ENCODE measurements at places on chromosomes 13 and 19.

DNA sequence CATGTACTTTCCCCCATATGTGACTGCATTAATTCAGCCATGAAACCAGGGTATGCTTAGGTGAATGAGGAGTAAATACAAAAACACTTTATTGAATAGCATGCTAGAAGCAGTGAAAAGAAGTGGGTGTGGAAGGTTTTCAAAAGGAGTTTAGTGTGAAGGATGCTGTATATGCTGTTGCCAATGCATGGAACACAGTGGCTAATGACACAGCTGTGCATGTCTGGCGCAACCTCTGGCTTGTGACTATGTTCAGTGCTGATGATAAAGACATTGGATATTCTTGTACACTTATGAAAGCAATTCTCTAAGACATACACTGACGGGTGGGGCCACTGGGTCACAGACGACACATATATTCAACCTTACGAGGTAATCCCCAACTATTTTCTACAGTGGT lies 55.2 kb downstream of the SOX21 start:
- no peak for DNase-seq

DNA sequence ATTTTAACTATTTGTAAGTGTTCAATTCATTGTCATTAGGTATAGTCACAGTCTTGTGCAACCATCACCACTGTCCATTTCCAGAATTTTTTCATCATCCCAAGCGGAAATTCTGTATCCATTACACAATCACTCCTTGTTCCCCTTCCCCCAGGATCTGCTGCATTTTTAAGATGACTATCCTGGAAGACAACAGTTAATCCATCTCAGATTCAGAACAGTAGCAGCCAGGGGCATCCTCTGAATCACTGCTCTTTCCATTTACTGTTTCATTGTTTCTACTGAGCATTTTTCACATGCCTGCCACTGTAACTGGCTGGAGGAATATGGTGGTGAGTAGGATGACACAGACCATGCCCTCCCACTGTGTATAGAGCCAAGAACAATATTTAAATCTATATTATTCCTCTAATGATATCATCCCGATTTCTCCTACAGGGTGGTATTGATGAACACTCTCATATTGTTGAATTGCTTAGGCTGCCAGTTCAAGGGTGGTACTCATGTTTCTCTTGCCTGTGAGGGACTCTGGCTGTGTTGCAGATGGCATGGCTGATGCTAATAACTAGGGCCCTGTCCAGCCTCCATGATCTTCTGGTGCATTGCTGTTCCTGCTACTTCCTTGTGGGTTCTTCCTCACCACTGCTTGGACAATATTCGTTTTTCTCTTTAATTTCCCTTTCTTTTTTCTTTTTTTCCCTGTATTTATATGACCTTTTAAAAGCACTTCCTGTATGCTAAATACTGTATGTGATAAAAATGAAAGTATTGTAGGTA lies 59.0 kb downstream of the WDFY2 start:
- DNase-seq = peak; percentile 83

GRCh38 chr13:46178821-46179220 lies 3.2 kb downstream of the LCP1 start:
- no peak for DNase-seq

DNA sequence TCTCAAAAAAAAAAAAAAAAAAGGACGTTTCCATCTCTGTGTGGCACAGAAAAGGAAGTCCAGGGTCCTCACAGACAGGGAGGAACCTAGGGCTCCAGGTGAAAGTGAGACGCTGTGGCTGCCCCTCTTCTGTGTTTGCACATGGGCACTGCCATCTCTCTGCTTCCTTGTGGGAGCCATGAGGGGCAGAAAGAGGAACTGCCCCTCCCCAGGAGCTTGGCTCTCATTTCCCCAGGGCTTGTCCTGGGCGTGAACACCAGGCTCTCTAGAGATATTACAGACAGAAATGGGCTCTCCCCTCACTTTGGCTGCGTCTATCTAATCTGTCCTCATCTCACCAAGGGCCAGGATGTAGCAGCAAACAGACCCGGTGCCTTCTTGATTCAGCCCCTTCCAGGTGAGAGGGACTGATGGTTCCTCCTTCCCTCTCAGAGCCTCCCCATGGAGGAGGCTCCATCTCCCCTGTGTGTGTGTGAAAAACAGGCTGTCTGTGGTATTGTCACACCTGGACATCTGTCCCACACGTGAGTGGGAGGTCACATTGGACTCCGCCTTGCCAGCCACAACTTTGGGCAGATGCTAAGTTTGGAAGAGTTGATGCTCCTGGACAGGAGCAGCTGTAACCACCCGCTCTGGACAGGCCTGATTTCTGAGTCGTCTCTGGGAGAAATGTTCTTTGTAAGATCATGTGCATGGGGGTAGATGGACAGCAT lies 840 bp upstream of the LILRA4 start:
- DNase-seq = no peak

GRCh38 chr13:113906571-113906970 lies 42.7 kb upstream of the GAS6 start:
- DNase-seq = no peak

GRCh38 chr19:5772416-5772815 lies 12.1 kb downstream of the PRR22 start:
- DNase-seq = no peak

- DNase-seq = no peak
Measured at GRCh38 chr13:28534210-28534609, 39.3 kb upstream of the FLT1 start.

DNA sequence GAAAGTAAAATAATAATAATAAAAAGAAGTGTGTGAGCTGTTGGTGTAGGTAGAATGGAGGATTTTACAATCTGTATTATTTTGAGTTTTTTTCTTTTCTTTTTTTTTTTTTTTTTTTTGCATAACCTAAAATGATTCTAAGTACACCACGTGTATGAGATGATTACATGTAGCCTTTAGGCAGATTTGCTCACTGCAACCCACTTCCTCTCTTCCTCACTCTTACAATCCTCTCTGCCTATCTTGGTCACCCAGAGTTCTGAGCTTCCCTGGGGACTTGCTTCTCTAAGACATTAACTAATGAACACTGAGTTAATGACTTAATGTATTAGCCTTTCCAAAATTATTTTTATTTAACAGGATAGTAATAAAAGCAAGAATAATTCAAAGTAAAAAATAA lies 1169.6 kb downstream of the EFNB2 start:
- no peak for DNase-seq

- no peak for DNase-seq
Measured at GRCh38 chr13:99296398-99296797, 10.8 kb downstream of the GPR183 start.

DNA sequence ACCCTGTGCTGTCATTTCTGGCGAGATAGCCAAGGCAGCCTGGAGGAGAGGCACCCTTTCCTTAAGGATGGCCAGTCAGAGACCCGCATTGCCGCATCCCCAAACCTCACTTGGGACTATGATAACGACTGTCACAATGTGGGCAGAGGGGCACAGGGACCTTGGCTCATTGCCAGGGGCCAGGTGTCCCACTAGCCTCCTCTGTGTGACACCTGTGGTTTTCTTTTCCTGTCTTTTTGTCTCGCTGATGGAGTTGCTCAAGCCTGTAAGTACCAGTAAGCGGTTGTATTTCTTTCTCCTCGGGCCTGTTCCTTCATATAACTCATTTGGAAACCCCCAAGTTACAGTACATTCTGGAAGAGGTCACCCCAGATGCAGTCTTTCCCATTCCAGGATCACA lies 59.5 kb downstream of the TDRD12 start:
- DNase-seq = no peak

DNA sequence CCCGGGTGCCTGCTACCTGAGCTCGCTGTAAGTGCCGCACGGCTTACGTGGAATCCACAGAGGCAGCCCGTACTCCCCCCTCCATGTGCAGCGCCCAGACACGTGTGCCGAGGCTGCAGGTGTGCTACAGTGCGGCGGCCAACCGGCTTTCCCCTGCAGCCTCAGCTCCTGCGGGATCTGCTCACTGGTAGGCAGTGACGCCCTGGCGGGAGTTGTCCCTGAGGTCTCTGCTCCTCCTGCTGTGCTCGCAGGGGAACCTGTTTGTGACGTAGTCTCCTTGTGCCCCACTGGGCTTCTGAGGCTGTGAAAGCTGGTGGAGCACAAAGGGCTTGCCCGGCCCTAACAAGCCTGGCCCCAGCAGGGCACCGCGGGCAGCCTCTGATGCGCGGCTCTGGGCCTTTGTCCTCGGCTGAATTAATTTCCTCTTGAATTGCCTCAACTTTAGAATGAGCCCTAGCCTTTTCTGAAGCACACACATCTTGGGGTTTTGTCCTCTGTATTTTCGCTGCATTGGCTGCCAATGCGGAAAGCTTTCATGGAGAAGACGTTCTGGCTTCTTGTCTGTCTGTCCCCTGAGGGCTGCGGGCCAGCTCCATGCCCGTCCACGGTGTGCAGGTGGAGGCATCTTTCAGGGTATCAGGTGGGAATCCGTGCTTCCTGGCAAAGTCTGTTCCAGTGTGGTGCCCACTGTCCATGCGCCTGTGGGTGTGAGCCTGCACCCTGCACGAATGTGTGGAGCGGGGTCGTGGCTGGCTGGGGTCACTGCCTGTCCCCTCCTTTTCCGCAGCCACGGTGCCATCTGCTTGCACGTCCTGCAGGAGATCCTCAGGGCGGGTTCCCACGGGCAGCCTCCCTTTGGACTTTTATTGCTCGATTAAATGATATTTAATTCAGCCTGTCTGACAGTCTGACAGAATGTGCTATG lies 77.3 kb upstream of the MCF2L start:
- no peak for DNase-seq

DNA sequence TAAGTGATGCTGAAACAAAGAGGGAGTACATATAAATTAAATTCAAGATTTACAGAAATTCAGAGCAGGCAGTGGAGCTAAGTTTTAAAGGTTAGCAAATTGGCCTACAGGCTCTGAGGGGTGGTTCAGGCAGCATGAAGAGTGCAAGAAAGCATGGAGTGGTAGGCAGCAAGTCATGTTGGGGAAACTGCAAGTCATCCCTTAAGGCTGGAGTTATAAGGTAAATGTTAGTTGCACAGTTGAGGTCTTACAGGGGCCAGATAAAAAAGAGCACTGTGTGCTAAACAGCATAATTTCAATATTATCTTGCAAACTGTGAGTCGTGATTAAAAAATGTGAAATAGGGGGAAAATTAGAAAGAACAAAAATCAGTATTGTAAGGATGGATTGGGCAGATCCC lies 106.2 kb downstream of the VWA8 start:
- DNase-seq = no peak

- no peak for DNase-seq
Measured at GRCh38 chr19:15138427-15138826, 31.2 kb downstream of the SYDE1 start.

GRCh38 chr19:38667661-38668171 lies 20.3 kb downstream of the ACTN4 start:
- no peak for DNase-seq

Measured in HFF-Myc (cell line).